Activated B cell treated with CpG ODN at 0.5 μM for 24 hours (primary cell): ENCODE measurements at places on chromosomes 2 and 18. TPM values are rescaled to one million over a fixed set of nuclear protein-coding genes. Genes with fewer than 3 reads are reported as not detected.

The IL1RL2 gene
- not detected in 2 replicates for total RNA-seq

- no peak for DNase-seq
These were observed 33.7 kb upstream of the TMEM177 start for GRCh38 chr2:119645173-119645855.

DNA sequence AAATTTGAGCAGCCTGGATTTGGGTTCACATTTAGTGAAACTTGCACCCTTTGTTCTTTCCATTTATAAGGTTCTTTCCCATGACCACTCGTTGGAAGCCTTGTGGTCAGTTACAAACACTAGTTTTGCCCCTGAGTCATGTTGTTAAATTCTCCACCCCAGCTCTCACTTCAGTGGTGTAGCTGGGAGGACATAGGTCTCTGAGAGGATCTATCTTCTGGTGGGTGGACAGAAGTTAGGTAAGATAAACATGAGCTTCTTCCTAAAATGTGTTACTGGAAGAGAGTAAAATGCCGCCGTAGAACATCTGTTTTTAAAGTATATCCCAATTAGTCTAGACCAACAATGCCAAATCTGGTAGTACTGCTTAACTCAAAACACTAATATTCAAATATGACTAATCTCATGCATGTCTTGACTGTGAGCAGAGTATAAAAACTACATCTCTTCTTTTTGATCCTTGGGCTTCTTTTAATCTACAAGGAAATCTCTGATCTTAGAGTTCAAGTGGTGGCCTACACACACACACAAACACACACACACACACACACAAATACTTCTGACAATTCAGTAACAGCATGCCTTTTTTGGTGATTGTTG is 162.6 kb upstream of the FN1 start:
- DNase-seq, result no peak

GRCh38 chr2:121479882-121480522 is 50.7 kb upstream of the RNU4ATAC start:
- DNase-seq, result no peak

The TEX44 gene
- not detected in 2 replicates for total RNA-seq

GRCh38 chr2:168165985-168166901 is 81.2 kb downstream of the STK39 start:
- no peak for DNase-seq

The ZNF236 gene
- 27.4 and 28.2 TPM in 2 replicates for total RNA-seq
